Stimulated activated CD4-positive, alpha-beta T cell treated with anti-CD3 and anti-CD28 coated beads, TNF-alpha, amount 100 ng/mL, for 1 hour (primary cell): ENCODE measurements at places on chromosomes 7 and 10.

DNA sequence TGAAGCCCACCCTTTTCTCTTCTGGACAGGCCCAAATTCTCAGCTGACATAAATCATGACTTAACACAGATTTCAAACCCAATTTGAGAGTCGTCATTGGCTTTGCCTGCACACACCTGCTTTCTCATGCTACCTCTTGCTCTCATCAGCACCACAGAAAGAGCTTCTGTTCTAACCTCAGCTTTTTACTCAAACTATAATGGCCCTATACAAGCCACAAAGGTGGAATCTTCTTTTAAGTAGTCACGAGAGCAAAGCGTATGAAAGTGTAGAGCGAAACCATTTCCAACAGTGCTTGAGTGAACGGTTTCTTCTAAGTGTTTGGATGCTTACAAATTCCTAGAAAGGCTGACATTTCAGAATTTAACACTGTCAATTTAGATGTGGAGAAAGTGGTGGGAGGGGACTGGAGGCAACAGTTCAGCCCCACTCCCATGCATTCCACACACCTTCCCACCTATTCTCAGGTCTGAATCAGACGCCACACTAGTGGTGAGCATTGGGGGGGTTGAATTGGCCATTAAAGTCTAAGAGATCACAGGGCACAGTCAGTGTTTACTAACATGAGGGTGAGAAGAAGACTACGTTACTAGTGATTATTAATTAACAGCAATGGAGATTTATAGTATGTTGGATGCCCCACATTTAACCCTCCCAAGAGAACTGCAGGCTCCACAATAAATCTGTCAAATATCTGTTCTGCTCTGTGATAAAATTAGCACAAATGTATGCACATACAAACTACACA is 114.0 kb downstream of the PRKCQ start:
- DNase-seq, result no peak

DNA sequence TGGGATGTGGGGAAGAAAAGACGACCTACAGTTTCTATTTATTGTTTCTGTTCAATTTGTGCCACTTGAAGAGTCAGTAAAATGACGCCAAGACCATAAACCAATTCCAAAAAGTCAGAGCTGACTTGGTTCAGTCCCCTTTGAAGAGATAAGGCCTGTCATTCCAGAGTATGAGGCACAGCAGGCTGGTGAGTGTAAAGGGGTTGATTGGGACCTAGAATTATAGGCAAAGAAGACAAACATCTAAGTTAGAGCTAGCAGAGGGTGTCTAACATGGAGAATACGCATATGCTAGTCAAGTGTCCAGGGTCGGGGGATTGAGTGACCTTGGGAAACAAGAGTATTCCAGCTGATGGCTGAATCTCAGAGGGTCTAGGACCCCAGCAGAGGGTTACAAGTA is 23.6 kb downstream of the NRP1 start:
- DNase-seq, result no peak

DNA sequence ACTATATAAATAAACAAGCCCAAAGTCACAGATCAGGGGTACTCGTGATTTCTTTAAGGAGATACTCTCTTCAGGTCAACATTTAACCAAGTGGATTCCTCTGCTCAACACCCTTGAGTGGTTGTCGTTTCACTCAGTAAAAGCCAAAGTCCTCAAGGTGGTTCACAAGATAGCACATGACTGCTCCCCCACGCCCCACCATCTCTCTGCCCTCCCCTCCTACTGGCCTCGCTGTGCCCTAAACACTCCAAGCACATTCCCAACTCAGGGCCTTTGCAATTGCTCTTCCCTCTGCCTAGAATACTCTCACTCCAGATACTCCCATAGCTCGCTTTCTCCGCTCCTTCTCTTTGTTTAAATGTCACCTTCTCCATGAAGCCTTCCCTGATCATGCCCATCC is 72.1 kb upstream of the FHIP2A start:
- DNase-seq, result no peak

GRCh38 chr7:85239109-85239508 is 52.3 kb upstream of the SEMA3D start:
- no peak for DNase-seq

DNA sequence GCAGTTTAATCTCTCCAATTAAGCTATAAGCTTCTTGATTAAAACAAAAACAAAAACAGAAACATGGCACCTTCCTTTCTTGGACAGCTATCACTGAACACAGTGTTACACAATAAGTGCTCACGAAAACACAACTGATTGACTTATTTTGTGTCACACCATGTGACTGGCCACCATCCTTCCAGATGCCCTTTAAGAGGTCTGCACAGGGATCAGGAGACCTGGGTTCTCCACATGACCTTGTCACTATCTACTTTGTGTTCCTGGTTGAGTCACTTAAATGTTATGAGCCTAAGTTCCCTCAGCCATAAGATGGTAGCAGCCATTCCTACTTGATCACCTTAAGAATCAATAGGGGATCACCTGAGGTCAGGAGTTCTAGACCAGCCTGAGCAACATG is 120.1 kb downstream of the HIPK2 start:
- DNase-seq, result no peak

DNA sequence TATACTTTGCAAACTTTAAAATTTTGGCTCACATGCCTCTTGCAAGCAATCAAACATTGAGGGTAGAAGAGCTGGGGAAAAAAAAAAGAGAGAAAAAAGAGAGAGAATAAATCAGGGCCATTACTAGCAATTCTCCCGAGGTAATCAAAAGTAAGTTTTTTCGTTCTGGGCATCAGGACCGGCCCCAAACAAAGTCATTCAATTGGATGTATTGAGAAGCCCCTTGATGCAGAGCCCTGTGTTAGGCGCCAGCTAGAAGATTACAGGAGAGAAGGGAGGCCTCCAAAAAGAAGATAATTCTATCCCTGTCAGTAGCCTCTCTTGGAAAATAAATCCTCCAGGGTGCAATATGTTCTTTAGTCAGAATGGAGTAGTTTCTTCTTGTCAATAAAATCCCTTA is 2.2 kb upstream of the CTNNA3 start:
- DNase-seq, result no peak

DNA sequence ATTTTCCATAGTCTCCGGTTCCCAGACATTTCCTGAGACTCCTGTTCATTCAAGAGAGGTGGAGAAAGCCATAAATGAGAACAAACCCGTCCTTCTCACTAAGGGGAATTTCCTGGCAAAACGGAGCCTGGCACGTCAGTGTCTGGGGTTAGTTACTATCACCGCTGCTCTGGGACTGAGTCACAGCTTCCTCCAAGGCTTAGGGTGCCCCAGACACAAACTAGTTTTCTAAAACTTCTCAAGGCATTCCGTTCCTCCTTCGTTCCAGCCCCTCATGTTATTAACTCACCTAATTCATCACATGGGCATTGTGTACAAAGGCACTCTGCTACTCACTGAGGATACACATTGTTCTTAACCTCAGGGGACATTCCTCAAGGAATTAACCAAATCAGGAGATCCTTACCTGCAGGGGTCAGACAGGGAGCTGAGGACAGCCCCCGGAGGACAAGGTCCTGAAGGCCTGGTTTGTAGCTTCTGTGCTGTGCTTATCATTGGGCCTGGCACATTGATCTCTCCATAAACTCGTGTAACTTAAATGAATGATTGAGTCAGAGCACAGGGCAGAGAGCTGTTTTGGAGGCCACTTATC is 103.0 kb upstream of the KLF6 start:
- peak; percentile 41 for DNase-seq

DNA sequence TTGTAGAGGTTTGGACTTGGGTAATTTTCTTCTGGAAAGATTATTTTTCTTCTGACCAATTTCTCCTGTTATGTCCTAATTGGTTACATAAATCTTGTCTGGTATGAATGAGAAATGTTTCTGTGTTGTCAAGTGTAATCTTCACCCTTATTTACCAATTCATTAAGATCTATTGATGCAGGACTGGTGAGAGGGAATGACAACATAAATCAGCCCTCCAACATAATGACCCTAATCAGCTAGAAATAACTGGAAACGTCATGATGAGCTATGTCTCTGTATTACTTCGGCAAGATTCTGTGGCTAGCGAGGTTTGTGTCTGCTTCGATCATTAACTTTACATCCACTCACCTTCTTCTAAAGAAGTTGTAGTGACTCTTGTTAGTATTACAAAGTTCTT is 3.5 kb downstream of the FOXP2 start:
- no peak for DNase-seq

- DNase-seq, result no peak
Observed at GRCh38 chr7:140284062-140284461, 107.3 kb upstream of the KDM7A start.

DNA sequence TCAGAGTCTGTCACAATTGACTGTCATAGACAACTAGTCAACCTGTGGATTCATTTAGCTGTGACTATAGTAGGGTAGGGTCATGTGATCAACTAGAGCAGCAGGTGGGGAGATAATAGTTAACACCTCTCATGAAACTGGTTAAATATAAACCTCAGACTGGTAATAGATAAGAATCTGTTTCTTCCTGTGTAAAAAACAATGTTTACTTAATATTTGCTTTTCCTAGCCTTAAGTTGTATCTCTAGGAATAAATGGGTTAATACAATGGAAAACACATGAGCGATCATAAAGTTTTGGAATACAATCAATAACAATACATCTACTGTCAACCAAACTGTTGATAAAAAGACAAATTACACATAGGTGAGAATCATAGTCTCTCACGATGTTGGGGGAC is 43.4 kb upstream of the ITGB8 start:
- DNase-seq, result no peak

GRCh38 chr7:92456236-92456635 is 9.0 kb downstream of the GATAD1 start:
- DNase-seq, result no peak

- no peak for DNase-seq
Observed at GRCh38 chr10:89352802-89353201, 25.0 kb downstream of the IFIT3 start.

- no peak for DNase-seq
Observed at GRCh38 chr7:68684246-68684839, 913.9 kb upstream of the AUTS2 start.

DNA sequence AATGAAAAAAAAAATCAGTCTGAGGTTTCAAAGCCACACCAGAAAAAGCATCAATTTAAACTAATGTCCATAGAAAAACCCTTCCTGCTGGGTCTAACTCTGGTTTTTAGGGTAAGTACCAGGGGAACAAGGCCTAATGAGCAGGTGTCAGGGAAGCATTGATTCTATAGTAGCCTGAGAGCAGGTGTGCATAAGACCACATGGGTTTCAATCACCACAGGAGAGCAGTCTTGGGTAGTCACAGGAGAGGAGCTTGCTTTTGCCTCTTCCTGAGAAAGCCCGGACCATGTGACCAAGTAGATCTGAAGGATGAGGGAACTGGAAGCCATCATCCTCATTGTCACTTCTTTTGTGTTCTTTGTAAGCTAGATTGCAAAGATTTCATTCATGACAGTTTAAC is 66.3 kb upstream of the AGK start:
- DNase-seq, result no peak

DNA sequence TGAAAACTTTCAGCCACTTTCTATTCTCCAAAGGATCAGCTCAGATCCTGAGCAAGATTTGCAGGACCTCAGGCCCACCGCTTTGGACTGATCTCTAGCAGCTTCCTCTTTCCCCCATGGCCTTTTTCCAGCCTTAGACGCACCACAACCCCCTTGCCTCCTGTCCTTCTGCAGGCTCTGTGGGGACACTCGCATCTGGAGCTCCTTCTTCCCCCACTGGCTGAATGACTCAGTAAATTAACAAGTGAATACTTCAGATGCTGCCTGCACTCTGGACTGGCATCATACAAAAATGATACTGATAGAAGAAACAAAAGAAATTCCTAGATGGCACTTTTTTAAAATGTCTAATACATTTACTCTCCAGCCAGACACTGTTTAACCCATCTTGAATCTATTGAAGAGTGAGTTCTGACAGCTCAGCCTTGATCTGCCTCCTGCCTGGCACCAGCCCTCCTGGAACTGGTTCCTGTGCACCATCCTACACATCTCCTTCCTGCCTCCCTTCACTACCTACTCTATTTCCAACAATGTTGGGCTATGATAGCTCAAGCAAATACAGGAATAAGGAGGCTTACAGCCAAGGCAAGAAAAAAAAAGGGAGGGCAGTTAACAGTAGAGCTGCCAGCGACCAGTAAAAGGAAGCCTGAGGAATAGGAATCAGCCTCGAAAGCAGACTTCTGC is 3.3 kb downstream of the FRMPD2 start:
- DNase-seq, result no peak

DNA sequence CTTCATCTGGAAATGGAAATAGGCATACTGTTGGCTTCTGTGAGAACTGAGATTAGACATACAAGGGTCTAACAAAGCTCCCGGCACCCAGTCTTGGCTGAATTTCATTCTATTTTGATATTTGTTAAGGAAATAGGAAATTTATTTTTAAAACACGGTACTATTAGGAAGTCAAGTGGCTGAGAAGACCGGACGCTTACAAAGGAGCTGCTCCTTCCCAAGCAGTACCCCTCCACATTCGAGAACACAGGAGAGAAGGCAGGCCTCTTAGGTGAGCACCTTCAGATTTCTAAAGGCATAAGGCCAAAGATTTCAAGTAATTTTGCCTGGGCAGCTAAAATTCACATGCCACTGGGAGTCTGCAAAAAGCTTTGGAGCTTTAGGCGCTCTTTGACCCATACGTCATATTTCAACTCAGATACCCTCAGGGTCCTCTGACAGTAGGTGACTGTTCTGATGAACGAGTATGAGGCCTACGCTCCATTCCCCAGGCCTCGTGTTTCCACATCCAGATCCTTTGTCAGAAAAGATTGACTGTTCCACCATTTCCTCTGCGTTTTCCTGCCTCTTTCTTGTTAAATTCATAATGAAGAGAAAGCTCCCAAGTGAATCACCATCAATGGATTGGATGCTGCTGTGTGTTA is 17.3 kb downstream of the TRIL start:
- no peak for DNase-seq

GRCh38 chr7:127107601-127108007 is 145.1 kb downstream of the GRM8 start:
- no peak for DNase-seq

DNA sequence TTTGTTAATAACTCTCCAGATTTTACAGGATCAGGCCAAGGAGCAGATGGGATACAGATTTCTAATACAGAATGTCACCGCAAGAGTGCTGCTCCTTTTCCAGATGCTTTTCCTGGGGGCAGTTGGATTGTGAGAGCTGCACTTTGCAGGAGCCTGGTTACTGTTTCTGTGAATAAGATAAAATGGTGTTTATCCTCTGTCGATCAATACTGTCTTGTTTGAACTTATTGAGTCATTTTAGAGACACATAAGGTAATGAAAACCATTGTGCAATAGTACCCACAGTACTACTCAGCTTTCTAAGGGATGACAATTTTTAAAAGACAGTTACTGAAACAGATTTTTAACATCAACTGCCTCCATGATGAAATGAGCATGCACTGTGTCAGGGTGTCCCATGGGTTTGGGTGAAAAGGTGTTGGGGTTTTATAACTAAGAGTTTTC is 2.9 kb downstream of the A1CF start:
- DNase-seq, result no peak
